SK-MEL-5 (cell line): ENCODE measurements at places on chromosomes 16 and 17.

- DNase-seq: no peak
Measured at GRCh38 chr17:72838581-72838980, 253.9 kb downstream of the SLC39A11 start.

DNA sequence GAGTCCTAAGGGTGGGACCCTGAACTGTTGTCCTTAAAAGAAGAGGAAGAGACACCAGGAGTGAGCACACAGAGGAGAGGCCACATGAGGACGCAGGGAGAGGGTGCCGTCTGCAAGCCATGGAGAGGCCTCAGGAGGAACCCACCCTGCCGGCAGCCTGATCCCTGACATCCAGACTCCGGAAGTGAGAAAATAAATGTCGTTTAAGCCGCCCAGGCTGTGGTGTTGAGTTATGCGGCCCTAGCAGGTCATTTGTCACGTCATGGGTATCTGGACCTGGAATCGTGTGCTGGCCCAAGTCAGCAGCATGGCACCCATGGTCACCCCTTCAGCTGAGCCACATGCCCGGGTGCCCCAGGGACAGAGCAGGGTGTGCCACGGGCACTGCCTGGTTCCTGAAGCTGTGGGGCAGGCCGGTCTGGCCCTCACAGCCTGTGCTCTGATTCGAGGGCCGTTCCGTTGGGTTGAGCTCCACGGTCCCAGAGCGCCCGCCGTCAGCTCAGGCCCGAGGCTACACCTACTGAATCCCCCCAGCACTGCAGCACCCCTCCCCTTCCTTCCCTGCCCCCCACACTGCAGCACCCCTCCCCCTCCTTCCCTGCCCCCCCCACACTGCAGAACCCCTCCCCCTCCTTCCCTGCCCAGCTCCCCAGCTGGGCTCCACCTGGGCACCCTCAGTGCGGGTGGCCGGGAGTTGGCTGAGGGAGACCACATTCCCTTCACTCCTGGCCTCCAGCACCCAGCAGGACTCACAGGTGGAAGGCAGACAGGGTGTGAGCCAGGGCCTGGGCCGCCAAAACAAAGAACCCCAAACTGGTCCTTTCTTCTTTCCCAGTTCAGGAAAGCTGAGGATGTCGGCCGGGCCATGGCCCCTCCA is 2.7 kb upstream of the CCDC57 start:
- peak; percentile 28 for DNase-seq

DNA sequence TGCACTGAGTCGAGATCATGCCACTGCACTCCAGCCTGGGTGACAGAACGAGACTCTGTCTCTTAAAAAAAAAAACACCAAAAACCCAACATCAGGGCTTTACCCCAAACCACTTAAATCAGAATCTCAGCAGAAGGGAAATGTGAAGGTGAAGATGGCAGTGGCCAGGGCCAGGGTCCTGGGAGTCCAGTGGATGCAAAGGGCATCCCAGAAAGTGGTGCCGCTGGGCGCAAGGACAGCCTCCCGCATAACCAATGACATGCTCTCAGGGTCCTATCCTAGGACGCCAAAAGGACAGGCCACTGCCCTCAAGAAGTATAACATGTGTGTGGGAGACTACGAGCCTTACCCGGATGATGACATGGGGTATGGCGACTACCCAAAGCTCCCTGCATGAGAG is 7.9 kb downstream of the TUBD1 start:
- DNase-seq: no peak

- peak; percentile 19 for DNase-seq
Measured at GRCh38 chr17:37710344-37710886, 34.4 kb downstream of the HNF1B start.

DNA sequence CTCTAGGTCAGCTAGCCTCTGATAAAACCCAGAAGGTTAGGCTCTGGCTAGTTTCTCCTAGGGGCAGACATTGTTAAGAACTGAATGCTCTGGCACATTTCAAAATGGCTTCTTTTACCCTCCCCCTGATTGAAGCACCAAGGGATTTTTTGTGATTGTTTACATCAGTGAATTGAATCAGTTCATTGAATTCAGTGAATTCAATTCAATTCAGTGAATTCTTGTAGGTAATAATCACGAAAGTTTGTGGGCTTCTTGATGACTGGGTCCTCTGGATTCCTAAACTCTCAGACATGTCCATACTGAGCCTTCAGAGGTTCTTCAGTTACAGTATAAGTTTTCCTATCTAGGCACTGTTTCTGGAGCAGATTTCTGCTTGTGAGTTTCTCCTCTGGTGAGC is 135.2 kb upstream of the ELAC2 start:
- no peak for DNase-seq

GRCh38 chr16:22174642-22175041 is 12.3 kb downstream of the SDR42E2 start:
- no peak for DNase-seq

- peak; percentile 7 for DNase-seq
Measured at GRCh38 chr16:29994600-29995323, 655 bp downstream of the HIRIP3 start.

DNA sequence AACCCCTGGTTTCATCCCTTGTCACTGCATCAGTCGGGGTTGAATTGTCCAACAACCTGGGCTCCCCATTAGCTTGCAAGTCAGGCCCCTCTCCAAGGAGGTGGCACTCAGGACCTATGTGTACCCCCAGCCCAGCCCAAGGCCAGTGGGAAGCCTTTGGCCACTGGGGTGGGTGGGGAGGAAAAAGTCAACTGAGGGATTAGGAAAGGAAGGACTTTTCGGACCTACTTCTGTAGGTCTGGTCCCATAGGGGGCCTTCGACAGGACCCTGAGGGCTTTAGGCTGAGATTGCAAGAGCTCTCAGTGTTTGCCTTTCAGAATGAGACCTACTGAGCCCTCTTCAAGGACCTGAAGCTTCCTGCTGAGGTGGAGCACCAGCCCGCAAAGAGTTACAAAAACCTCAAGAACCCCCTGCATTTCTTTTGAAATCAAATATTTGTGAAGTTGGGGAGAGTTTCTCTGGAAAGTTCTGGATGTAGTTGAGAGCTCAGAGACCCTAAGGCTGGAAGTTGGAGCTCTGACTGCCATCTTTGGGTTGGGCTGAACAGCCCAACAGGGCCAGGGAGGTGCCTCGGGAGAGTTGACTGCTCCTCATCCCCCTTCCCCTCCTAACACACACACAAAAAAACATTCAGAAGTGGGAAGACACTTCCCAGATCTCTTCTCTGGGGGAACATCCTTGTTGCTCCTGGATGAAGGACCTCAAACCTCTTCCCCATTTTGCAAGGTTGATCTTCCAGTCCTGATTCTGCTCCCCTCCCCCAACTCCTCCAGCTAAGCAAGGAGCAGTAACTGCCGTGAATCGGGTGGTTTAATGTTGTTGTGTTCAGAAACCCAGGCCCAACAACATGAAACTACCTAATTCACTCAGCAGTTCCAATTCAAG is 5.8 kb upstream of the HOXB9 start:
- DNase-seq: no peak

DNA sequence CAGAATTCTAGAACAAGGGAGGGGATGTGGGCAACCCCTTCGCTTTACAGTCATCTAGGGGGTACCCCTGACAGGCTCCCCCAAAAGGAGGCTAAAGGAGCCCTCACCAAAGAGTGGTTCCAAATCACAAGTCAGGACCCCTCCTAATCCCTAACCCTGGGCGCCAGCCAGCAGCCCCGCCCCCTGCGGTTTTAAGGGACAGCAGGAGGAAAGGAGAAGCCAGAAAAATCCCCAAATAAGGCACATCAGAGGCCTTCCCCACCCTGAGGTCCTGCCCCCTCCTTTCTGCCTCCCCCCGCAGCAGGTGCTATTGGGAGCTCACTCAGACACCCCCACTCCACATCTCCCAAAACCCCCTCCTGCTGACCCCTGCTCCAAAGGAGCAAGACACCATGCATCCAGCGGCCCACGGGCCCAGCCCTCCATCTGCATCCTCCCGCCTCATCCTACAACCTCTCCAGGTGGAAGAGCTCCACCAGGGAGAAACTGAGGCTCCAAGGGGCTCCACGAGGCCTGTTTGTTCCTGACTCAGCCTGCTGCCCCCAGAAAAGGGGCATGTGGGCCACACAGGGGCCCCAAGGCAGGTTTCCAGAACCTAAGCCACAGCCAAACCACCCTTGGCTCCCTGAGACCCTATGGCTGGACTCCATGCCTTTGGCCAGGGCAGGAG is 93.5 kb downstream of the GOSR1 start:
- no peak for DNase-seq
